ENCODE measurements at places on chromosomes 13 and 19.

- DNase-seq = peak; percentile 38
Measured at GRCh38 chr19:37931881-37932655, 25.1 kb downstream of the SIPA1L3 start.

DNA sequence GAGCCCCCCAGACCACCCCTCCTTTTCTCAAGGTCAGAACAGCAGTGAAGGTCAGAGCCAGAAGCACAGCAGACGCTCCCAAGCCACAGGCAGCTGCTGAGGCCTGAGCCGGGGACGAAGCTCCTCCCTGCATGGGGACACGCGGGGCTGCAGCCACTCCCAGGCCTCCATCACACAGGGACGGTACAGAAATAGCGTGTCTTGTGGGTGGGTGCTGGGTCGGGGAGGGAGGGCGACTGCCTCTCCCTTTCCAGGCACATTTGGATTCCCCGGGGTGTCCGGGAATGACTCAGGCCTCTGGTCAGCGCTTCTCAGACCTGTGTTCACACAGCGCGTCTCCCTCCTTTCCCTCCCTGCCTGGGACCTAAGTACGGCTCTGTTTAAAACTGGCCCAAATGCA, 33.2 kb downstream of the RASA3 start:
- DNase-seq = peak; percentile 91

DNA sequence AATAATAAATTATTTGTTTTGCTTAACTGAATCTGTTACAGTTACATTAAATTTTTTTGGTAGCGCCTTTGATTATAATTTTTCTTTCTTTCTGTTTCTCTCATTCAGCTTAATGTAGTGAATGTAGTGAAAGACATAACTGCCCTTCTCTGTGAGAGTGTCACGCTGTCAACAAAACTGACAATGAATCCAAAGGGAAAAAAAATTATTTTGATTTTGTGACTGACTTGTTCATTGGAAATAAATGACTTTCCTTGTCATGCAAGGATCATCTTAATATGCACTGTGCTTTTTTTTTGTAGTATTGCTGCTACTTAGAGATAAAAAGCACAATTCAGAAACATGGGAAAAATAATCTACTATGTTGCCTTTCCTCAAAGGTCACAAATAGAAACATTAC, 1196.4 kb downstream of the PCDH17 start:
- DNase-seq = no peak

GRCh38 chr19:55400281-55401087, 7.1 kb downstream of the UBE2S start:
- no peak for DNase-seq

- DNase-seq = no peak
Measured at GRCh38 chr19:2084993-2085720, 11.0 kb downstream of the MOB3A start.

GRCh38 chr19:4064496-4065260, 2.0 kb downstream of the ZBTB7A start:
- no peak for DNase-seq

DNA sequence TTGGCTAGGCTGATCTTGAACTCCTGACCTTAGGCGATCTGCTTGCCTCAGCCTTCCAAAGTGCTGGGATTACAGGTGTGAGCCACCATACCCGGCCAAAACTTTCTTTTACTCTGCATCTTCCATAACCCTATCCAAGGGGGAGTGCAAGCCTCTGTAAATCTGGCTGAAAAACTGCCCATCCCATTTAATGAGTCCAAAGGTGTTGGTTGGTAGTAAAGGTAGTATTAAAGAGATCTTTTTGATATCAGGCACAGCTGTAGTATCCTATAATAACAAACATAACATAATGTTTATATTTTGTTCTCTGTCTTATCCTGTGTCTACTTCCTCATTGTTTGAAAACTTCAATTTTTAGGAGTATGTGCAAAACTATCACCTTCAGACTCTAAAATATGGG, 559.8 kb upstream of the ATXN8OS start:
- no peak for DNase-seq

- no peak for DNase-seq
Measured at GRCh38 chr13:99380921-99381645, 73.9 kb upstream of the GPR183 start.

- DNase-seq = peak; percentile 38
Measured at GRCh38 chr19:41570639-41571112, 5.3 kb upstream of the CEACAM21 start.

DNA sequence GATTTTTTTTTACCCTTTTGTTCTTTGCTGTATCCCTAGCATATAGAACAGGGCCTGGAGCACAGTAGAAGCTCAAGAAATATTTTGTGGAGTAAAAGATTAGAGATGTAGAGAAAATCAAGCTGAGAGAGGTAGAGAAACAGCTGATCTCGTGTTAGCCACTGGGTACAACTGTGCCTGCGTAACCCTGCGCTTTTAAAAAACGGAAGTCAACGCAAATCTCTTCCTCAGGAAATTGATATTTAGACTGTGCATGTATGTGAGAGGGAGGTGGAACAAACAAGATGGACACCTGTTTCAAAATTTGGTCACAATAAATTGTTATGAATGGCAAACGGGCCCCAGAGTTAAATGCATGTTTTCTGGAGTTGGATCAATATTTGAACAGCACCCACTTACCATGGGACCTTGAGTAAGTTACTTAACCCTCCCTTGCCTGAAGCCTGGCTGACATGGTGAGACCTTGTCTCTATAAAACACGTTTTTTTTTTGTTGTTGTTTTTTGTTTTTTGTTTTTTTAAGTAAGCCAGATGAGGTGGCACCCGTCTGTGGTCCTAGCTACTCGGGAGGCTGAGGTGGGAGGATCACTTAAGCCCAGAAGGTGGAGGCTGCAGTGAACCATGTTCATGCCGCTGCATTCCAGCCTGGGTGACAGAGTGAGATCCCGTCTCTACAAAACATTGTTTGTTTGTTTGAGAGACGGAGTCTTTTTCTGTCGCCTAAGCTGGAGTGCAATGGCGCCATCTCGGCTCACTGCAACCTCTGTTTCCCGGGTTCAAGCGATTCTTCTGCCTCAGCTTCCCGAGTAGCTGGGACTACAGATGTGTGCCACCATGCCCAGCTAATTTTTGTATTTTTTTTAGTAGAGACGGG, 3.3 kb upstream of the EPOR start:
- DNase-seq = no peak

DNA sequence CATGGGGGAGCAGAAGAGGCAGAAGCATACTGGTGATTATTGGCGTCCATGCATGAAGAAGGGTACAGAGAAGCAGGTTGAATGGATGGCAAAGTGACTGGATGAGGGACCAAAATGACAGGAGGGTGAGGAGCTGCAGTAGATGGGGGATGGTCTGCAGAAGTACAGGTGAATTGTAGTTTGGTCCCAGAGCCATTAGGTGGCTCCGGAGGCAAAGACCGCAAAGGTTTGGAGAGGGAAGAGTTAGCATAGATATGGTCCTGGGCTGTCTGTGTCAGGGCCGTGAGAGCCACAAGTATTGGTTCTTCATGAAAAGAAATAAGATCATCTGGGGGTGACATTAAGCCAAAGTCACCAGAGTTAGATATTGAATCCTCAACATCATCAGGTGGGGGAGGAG, 59.0 kb upstream of the ZNF726 start:
- DNase-seq = no peak

All from stromal cell of bone marrow (primary cell).